H1 (cell line): ENCODE measurements at places on chromosomes 3 and 15. TPM values are rescaled to one million over a fixed set of nuclear protein-coding genes. Genes with fewer than 3 reads are reported as not detected.

GRCh38 chr15:33083232-33084081, 111.1 kb downstream of the FMN1 start:
- H3K36me3 ChIP-seq: no peaks in the 10 kb centered on the region
- H3K27ac ChIP-seq: peak overlapping the region; percentile 32
- no peak for DNase-seq
- H3K4me3 ChIP-seq: peak overlapping the region; percentile 18; the same call in 1 of the 2 replicates

DNA sequence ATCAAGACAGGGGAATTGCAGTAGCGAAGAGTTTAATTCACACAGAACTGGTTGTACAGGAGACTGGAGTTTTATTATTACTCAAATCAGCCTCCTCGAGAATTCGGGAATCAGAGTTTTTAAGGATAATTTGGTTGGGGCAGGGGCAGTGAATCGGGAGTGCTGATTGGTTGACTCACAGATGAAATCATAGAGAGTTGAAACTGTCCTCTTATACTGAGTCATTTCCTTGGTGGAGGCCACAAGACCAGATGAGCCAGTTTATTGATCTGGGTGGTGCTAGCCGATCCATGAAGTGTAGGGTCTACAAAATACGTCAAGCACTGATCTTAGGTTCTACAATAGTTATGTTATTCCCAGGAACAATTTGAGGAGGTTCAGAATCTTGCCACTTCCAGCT, 5.3 kb upstream of the ZNF770 start:
- DNase-seq: no peak
- no peak overlapping the region for H3K4me3 ChIP-seq
- H3K27me3 ChIP-seq: no peaks in the 10 kb centered on the region
- peaks cover 15% of the 10 kb centered on the region for H3K4me1 ChIP-seq
- H3K36me3 ChIP-seq: no peaks in the 10 kb centered on the region

GRCh38 chr15:92122259-92122658, 268.8 kb downstream of the SLCO3A1 start:
- H3K36me3 ChIP-seq: no peaks in the 10 kb centered on the region; the same call in 1 of the 2 replicates
- H3K4me3 ChIP-seq: no peak overlapping the region
- no peak overlapping the region for H3K27ac ChIP-seq
- no peak for DNase-seq
- no peaks in the 10 kb centered on the region for H3K27me3 ChIP-seq
- peaks cover 26% of the 10 kb centered on the region for H3K4me1 ChIP-seq

GRCh38 chr15:95812491-95812890, 518.0 kb upstream of the NR2F2 start:
- H3K36me3 ChIP-seq: no peaks in the 10 kb centered on the region
- no peak overlapping the region for H3K4me3 ChIP-seq
- no peaks in the 10 kb centered on the region for H3K27me3 ChIP-seq
- no peak overlapping the region for H3K27ac ChIP-seq

DNA sequence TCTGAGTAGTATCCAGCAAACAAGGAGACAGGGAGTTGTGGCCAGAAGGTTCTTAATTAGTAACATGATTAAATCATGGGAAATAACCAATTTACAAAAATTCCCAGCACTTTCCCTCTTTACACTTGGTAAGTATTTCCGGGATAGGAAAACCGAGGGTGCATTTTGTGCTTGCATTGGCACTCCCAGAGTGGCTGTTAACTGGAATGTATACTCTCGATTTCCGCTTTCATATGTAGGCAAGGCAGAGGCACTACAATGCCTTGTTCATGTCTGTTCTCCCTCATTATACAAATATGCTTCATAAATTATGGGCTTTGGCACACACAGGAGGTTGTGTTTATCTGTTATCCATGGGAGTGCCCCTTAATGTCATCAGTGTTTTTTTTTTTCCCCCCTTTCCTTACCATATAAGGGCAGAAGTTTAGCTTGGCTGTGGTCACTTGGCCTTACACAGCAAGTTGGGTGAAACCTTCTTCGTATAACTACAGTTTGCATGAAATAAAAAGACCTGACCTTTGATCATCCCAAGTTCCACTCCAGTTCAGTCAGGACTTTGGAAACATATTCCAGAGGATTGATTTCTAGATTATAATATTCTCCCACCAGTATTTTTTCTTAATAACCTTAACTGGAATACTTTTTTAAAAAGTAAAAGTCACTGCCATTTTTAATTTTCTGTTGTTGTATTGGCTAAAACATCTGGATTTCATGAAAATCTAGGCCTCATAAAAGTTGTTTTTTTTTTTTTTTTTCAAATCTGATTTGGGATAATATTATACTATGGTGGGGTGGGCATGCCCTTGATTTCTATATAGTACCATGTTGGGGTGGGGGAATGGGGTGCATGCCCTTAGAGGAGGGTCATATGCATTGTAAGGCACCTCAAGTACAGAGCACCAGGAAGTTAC, 8.9 kb downstream of the TPM1 start:
- no peak for DNase-seq
- H3K4me1 ChIP-seq: peaks cover 14% of the 10 kb centered on the region
- H3K27me3 ChIP-seq: no peaks in the 10 kb centered on the region
- peaks cover 9% of the 10 kb centered on the region; the same call in 1 of the 2 replicates for H3K36me3 ChIP-seq
- no peak overlapping the region; the same call in 1 of the 2 replicates for H3K27ac ChIP-seq

- no peak for DNase-seq
- no peaks in the 10 kb centered on the region for H3K27me3 ChIP-seq
- peaks cover 8% of the 10 kb centered on the region for H3K4me1 ChIP-seq
- H3K36me3 ChIP-seq: no peaks in the 10 kb centered on the region
Observed at GRCh38 chr15:77514641-77515402, 94.1 kb downstream of the HMG20A start.

DNA sequence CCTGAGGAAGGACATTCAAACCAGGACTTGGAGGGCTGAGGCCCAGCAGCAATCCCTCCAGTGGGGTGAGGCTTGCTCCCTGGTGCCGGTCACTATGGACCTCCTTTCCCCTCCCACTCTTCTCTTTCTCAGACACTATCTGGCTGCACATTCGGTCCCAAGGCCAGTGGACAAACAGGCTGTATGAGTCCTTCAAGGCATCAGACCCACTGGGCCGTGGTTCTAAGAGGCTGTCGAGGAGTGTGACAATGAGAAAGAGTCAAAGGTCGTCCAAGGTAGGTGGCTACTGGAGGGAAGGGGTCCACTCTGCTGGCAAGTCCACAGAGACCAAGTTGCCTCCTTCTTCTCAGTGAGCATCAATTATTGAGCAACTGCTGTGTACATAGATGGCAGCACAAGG, 28.0 kb downstream of the NOX5 start:
- no peak for DNase-seq
- H3K4me3 ChIP-seq: no peak overlapping the region
- no peaks in the 10 kb centered on the region for H3K36me3 ChIP-seq
- H3K4me1 ChIP-seq: 0 out of 2 replicates have a peak, but pooled peaks cover 2% of the 10 kb centered on the region

DNA sequence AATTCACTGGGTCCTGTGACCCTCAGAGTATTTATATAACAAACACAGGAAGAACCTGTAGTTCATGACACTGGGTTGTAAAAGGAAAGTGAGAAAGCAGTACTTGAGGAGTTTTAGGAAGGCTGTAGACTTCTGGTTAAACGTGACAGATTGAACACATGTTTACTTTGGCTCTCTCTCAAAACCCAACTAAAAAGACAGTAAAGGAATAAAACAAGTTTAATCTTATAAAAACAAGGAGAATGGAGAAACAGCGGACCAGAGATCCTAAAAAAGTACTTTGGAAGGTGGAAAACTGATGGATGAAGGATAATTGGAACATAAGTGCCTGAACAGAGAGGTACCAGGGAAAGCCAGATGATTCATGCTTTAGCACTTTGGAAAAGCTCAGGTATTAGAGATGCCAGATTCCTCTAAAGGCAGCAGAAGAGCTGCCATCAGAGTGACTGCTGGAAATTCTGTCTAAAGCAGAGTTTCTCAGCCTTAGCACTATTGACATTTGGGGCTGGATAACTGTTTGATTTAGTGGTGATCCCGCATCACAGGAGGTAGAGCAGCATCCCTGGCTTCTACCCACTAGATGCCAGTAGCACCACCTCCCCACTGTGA, 182.9 kb upstream of the RORA start:
- H3K4me1 ChIP-seq: no peaks in the 10 kb centered on the region
- no peak overlapping the region for H3K27ac ChIP-seq
- no peak for DNase-seq
- H3K27me3 ChIP-seq: no peaks in the 10 kb centered on the region

DNA sequence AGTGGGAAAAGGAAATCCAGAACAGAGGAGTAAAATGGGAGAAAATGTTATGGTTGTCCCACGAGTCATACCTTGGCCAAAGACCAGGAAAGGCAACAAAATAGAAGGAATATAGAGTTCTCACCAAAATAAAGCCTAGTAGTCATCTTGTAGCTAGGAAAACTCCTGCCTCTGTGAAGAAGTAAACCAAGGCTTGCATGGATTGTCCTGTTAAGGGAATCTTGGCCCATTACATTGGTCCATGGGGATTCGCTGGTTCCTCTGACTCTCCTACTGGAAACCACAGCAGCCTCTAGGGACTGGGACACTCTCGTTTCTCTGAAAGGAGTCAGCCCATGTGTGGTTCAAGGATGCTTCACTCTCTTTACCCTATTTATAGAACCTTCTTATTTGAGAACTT, 62.9 kb upstream of the FNDC3B start:
- H3K27ac ChIP-seq: no peak overlapping the region
- no peak overlapping the region for H3K4me3 ChIP-seq
- no peak for DNase-seq
- H3K4me1 ChIP-seq: no peaks in the 10 kb centered on the region
- H3K36me3 ChIP-seq: no peaks in the 10 kb centered on the region
- H3K27me3 ChIP-seq: no peaks in the 10 kb centered on the region

DNA sequence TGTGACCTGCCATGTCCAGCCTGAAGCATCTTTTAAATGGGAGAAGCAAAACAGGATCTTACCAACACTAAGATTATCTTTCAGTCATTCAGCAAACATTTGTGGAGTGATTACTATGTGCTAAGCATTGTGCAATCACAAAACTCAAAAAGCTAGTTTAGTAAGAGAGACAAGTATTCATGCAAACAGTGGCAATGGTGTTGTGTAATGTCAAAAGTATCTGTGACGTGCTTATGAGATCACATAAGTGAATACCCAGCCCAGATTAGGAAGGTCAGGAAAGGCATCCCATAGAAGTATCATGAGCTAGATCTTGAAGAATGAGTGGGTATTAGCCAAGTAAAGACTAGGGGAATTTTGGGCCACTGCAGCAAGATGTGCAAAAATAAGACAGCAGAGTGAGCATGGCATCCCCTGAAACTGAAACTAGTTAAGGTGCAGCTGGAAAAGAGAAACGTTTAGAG, 32.1 kb downstream of the SEC62 start:
- DNase-seq: no peak
- 0 out of 2 replicates have a peak, but pooled peaks cover 2% of the 10 kb centered on the region for H3K36me3 ChIP-seq
- H3K27me3 ChIP-seq: no peaks in the 10 kb centered on the region
- no peak overlapping the region for H3K27ac ChIP-seq

DNA sequence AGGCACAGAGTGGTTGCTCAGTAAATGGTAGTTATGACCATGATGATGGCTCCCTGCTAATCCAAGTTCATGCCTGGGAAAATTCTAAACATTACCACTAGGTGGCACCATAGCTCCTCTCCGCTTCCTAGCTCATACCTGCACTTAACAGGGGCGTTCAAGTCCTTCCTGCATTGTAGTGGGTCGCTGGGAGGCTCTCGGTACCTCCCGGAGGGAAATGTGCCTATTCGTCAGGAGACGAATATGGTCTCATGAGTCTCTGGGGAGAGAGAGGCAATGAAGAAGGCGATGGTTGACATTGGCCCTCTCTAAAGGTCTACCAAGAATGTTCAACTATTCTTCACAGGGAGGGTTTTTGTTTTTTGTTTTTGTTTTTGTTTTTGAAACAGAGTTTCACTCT, 10.9 kb downstream of the MESP1 start:
- H3K4me1 ChIP-seq: no peaks in the 10 kb centered on the region
- DNase-seq: peak; percentile 73
- no peak overlapping the region for H3K27ac ChIP-seq
- no peaks in the 10 kb centered on the region for H3K36me3 ChIP-seq
- H3K27me3 ChIP-seq: peaks cover 2% of the 10 kb centered on the region; the same call in 1 of the 2 replicates

GRCh38 chr3:127544803-127545201, 45.7 kb downstream of the TPRA1 start:
- H3K4me3 ChIP-seq: no peak overlapping the region
- H3K27ac ChIP-seq: no peak overlapping the region
- DNase-seq: no peak
- no peaks in the 10 kb centered on the region for H3K36me3 ChIP-seq
- H3K4me1 ChIP-seq: peaks cover 8% of the 10 kb centered on the region

- no peaks in the 10 kb centered on the region for H3K4me1 ChIP-seq
- H3K4me3 ChIP-seq: no peak overlapping the region
- no peak for DNase-seq
- H3K27me3 ChIP-seq: no peaks in the 10 kb centered on the region
- H3K27ac ChIP-seq: no peak overlapping the region
Observed at GRCh38 chr3:22383285-22383684, 632.3 kb upstream of the ZNF385D start.

DNA sequence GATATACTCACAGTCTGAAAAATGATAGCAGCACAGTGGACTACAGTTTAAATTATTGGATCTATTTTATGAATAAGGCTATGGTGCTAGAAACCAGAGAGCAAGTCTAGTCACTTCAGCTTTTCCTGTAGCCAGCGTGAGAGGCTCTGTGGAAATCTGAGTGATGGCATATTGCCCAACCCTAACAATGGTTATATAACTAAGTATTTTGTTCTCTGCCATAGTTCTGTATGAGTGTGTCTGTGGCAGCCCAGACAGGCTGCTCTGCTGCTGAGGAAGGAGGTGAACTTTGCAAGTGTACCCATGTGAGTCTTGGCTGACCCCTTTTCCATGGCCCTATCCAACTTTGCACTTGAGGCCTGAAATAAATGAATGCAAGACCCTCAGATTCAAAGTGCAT, 105.7 kb downstream of the LRTM1 start:
- H3K27ac ChIP-seq: no peak overlapping the region
- DNase-seq: no peak
- no peaks in the 10 kb centered on the region for H3K36me3 ChIP-seq
- no peaks in the 10 kb centered on the region for H3K4me1 ChIP-seq
- H3K4me3 ChIP-seq: no peak overlapping the region

- DNase-seq: no peak
- no peak overlapping the region for H3K27ac ChIP-seq
- no peaks in the 10 kb centered on the region for H3K27me3 ChIP-seq
- H3K4me3 ChIP-seq: no peak overlapping the region
Observed at GRCh38 chr15:70469651-70470555, 293.5 kb downstream of the UACA start.

DNA sequence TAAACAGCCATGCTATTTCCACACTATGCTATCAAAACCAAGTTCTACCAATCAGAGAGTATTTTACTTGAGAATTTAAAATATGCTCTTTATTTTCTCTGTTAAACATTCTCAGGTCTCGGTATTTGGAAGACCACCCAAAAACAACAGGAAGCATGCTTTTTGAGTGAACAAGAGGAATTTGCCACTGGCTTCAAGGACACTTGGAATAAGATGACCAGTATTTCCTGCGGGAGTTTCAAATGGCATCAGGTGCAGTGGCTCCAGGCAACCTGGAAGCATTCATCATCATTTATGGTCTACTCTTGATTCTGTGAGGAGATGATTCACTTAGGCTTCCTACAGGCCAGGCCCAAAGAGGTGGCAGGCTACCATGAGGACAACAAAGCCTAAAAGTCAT, 305.7 kb upstream of the ATP11B start:
- no peak for DNase-seq
- no peaks in the 10 kb centered on the region for H3K27me3 ChIP-seq
- peaks cover 7% of the 10 kb centered on the region for H3K4me1 ChIP-seq
- no peaks in the 10 kb centered on the region for H3K36me3 ChIP-seq

CCDC33 gene
- total RNA-seq: 1.0 and 2.0 TPM in 2 replicates

GOLGA6L7 gene
- total RNA-seq: not detected in 2 replicates

GPR171 gene
- not detected in 2 replicates for total RNA-seq

KLHL6 gene
- not detected in 2 replicates for total RNA-seq

CHST2 gene
- total RNA-seq: 15.1 and 15.5 TPM in 2 replicates

ZDHHC19 gene
- total RNA-seq: 4.1 and 4.5 TPM in 2 replicates

GCNT3 gene
- total RNA-seq: not detected in 2 replicates
